ENCODE measurements at places on chromosomes 11 and 22.

DNA sequence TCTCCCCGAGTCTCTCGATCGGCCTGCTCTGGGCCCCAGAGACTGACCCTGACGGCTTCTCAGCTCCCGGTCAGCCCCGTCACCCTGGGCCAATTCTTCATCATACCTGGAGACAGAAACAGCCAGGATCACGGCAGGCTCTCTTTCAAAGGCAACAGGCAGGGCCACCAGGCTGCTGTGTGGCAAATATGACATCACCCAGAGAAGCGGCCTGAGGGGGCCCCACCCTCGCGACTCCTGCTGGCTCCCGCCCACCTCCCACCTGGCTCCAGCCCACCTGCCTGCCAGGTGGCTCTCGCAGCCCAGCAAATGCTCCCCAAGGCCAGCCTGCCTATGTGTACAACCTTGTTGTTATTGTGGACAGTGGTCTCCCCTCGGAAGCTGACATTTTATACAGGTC is 24.9 kb upstream of the PACSIN2 start:
- no peak for DNase-seq

DNA sequence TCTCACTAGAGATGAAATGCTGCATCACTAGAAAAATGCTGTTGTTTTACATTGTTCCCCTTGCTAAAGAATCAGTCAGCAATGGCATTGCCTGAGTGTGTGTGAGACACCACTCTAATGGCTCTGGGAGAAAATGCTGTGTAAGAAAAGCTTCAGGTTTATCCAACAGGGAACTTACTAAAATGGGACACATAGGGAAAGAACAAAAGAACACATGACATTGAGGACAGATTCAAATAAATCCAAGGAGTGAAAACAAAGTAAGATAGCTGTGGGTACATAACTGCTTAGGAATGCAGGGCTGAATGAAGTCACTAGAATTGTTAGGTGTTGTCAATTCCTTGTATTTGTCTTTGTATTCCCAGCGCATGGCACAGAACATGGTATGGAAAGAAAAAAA is 24.2 kb downstream of the BLID start:
- no peak for DNase-seq

DNA sequence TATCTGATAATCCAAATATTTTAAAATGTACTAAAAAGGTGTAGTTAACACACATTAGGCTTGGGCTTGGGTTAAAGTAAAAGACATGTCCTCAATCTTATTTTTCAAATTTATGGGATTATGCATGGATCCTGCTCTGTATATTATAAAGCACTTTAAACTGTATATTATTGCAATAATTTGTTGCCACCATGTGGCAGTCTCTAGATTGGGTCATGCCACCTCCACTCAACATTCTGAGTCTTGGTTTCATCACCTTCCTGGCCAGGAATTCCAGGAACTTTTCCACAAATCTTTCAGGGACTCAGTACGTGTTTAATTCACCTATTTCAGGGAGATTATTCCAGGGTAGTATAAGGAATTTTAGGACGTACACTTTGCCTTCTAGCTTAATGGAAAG is 695.5 kb downstream of the FAM181B start:
- no peak for DNase-seq

DNA sequence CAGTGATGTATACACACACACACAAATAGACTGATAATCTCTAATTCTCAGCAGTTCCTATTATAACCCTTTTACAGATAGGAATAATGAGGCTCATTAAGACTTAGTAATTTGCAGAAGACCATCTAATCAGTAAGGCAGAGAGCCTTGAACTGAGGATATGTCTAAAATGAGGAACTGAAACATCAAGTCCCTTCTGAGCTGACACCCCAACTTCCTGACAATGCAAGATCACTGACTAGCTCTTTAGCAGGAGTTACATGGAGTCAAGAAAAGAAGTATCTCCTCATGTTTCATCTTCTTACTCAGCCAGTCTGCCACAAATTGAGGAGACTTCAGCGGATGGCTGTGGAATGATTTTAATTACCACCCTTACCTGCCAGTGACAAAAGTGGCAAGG is 193.0 kb downstream of the MSANTD4 start:
- DNase-seq = peak; percentile 54
